ENCODE measurements at places on chromosomes 4 and X.

DNA sequence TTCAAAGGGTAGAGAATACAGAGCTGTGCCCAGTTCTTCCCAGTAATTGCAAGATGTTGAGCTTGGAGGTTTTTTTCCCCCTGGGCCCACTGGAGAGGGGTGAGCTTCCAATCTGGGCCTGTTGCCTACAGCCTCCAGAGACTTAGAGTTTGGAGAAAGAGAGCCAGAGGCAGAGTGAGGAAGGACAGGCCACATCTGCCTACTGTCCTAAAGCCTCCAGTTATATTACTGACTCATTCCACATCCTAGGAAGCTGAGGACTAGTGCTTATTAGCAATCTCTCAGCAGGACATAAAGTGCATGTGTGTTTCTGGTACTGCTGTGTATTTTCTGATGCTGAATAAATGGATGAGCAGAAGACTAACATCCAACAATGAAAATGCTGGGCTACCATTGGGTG is 181.0 kb upstream of the MAMLD1 start:
- no peak for DNase-seq

DNA sequence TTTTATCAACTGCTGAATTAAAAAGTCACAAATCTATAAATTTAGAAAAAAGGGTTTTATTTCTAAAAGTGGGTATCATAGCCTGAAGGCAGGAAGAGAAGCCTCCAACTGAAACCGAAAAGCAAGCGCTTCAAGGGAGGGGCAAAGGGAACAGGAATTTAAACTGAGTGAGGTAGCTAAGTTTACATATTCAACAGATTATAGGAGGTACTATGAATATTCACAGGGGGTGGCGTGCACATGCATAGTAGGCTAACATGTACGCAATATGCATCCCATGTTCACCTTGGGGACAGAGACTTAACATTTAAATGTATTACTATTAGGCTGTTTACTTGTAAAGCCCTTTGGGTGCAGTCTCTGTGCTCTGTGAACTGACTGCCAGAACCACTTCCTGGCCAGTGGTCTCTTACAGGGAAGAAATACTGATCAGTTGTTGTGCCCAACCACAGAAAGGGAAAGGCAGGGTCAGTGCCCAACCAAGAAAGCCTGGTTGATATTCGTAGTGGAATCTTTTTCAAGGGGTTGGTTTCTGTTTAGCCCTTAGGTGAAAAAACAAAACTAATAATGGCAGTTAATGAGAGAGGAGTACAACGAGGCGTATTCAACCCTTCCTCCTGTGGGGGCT is 168.7 kb upstream of the GALNTL6 start:
- DNase-seq = no peak

DNA sequence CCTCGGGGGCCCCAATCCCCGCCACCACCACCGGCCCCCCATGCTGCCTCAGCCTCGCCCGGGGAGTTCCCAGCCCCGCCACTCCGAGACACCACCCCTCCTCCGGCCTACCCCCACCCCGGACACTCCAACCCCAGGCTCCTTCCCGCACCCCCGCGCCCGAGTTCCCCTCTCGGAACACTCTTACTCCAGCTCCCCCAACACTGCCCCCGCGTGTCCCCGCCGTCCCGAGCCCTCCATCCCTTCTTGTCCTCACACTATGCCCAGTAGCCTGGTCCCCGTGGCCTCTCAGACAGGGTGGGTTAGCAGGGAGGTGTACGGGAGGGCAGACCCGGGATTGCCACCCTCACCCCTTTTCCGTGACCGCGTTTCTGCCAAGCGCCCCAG is 276.1 kb downstream of the BCOR start:
- no peak for DNase-seq

DNA sequence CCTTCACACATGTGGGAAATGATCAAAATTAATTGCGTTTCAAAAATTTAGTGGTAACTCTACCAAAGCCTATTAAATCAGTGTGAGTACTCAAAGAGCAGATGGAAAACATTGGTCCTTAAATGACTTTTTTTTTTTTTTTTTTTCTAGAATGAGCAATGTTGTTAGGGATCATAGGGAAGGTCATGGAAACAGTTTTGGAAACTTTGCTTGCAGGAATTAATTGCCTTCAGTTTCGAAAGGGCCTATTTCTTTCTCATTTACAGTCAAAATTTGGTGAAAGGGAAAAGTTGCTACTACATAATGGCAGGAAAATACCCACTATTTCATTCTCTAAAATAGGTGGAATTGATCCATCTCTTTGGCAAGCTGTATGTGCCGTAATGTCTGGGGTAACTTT is 160.9 kb downstream of the RTL9 start:
- no peak for DNase-seq

DNA sequence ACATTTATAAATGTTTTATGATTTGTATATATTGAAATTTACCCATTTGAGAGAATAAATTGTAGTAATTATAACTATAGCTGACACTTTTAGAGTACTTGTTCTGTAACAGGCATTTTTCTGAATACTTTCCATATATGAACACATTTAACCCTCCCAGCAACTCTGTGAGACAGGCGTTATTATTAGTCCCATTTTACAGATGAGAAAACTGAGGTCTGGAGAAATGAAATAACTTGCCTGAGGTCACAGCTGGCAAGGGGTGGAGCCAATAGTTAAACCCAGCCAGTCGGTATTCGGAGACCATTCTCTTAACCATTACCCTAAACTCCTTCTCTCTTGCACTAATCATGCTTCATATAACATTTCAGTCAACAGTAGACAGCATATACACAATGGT is 72.5 kb downstream of the LIMCH1 start:
- DNase-seq = no peak

- no peak for DNase-seq
Observed at GRCh38 chr4:8898419-8898818, 26.8 kb upstream of the HMX1 start.

DNA sequence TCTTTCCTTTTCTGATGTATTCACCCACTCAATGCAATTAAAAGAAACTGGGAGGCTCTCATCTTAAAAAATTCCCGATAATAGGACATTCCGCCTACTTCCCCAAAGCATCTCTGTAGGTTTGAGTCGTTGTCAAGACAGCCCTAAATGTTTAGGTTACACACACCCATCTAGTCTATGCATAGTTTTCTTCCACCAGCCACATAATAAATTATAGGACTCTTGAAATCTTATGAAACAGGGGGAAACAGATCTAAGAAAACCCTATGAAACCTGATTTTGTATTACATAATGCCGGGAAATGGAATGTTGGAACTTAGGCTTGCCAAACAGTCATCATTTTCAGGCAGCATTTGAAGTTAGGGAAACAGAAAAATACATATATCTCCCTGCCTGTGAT is 150.0 kb downstream of the PRKX start:
- DNase-seq = no peak

- no peak for DNase-seq
Observed at GRCh38 chrX:11899091-11899490, 141.1 kb downstream of the MSL3 start.

DNA sequence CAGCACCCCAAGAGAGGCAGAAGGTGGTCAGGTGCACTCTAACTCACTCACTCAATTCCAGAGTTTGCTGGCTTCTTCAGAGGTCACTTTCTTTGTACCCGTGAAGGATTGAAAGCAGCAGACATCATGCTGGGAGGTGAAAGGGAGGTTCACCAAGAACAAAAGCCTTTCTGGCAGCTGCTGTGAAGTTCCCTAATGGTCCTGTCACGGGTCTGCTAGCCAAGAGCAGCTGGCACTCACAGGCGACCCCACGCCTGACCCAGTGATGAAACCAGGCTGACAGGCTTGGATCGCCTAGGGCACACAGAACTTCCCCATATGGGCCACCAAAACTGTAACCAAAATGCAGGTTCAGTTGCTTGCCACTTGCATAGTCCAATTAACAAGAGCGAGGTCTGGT is 11.8 kb downstream of the NUDT11 start:
- DNase-seq = no peak

DNA sequence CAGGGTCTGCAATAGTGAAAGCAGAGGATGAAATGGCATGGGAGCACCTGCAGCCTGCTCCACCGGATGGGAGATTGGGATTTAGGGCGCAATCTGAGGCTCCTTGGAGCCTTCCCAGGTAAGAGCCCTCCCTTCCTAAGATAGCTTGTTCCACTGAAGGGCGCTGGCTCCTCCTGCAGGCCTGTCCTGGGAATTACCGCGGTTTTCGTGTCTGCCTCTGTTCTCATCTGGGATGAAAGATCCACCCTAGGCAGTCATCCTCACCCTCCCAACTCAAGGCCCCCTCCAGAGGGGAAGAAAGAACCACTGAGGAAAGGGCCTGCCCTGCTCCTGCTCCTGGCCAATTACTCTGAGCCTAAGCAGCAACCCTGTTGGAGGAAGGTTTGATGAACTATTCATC is 547.5 kb downstream of the SMARCA1 start:
- DNase-seq = no peak

DNA sequence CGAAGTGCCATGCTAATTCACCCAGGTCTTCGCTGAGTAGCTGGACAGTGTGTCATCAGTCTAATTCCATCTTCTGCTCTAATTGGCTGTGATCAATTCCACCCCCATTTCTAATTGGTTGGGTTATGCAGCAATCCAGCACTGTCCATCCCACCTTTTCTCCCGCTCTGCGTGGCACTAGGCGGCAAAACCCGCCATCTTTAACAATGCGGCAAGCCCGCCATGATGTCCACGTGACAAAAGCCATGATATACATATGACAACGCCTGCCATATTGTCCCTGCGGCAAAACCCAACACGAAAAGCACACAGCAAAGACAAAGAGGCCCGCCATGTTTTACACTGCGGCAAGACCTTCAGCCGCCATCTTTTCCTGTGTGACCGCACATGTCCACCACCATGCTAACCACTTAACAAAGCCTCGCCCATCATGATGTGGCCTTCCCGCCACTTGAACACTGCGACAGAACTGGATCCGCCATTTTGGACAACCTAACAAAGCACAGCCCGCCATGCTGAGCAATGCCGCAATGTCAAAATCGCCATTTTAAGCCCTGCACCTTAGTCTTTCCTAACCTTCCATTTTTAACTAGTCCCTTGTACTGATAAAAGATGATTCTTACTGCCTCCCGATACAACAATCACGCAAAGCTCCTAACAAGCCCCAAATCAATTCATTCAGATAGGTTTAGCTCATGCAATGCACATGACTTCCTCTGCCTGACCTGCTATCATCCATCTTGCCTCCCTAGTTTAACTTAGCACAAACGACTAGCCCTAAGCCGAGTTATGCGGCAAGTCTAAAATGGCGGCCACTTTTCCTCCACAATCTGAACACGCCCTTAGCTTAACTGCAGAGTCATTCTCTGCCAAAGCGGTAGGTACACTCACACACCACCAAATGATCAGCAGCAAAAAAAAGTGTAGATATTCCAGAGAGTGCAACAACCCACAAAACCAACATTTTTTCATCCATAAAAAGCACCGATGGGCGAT is 288.3 kb downstream of the CHIC1 start:
- DNase-seq = peak; percentile 51

GRCh38 chrX:71109051-71109450 is 2.3 kb downstream of the IL2RG start:
- DNase-seq = no peak

DNA sequence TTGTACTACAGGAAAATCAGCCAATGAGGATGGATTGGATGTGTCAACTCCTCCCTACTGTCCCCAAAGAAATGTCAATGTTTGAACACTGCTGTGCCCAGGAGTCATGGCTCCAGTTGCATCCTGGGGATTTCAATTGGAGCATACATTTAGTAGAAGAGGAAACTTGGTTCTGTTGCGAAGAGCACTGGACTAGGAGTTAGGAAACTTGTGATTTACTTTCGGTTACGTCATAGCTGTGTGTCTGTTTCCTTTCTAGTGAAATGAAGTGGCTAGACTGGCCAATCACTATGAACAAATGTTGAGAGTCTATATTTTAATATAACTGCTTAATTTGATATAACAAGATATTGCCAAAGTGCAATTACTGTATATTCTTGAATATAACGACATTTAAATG is 35.2 kb downstream of the ARL9 start:
- DNase-seq = no peak

GRCh38 chrX:139842326-139843185 is 90.3 kb downstream of the ATP11C start:
- no peak for DNase-seq

All from activated gamma-delta T cell treated with anti-CD3 and anti-CD28 coated beads, Interleukin-2, amount 50 U/mL, for 16 hours (primary cell).